ENCODE measurements at places on chromosomes 7 and 10. TPM values are rescaled to one million over a fixed set of nuclear protein-coding genes. Genes with fewer than 3 reads are reported as not detected.

DNA sequence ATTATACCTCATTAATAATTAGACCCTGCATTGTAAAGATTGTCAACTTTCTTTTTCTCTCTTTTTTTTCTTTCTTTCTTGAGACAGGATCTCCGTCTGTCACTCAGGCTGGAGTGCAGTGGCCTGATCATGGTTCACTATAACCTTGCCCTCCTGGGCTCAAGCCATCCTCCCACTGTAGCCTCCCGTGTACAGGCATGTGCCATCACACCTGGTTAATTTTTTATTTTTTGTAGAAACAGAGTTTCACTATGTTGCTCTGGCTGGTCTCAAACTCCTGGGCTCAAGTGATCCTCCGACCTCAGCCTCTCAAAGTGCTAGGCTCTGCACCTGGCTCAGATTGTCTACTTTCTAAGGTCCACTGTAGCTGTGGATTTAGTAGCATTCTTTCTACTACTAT, 50.7 kb downstream of the MDFIC start:
- no peak overlapping the region for H3K27ac ChIP-seq
- peaks cover 10% of the 10 kb centered on the region for H3K4me1 ChIP-seq
- no peaks in the 10 kb centered on the region for H3K36me3 ChIP-seq
- no peak overlapping the region for H3K4me3 ChIP-seq
- no peak for DNase-seq

DNA sequence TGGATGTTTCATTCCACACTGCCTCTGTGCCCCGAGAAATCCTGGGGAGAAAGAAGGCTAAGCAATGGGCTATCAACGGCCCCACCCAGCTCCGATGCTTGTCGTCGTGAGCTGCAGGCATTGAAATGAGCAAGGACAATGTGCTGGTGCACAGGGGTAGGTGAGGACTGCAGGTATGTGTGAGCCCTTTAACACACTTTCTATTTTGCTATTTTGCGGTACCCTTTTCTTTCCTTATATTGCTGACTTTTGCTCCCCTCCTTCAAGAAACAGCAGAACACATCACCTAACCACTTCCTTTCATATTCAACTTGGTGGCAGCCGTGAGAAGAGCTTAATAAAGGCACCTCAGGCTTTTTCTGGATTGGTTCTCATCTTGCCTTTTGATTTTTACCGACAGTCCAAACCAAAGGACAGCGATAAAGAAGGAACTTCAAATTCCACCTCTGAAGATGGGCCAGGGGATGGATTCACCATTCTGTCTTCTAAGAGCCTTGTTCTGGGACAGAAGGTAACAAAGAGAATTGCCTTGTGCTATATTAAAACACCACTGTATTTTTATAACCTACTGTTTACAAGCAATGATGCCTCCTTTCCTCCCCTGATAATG, 39.2 kb downstream of the AIFM2 start:
- H3K27ac ChIP-seq: no peak overlapping the region
- peaks cover 29% of the 10 kb centered on the region for H3K36me3 ChIP-seq
- H3K4me1 ChIP-seq: no peaks in the 10 kb centered on the region
- no peaks in the 10 kb centered on the region for H3K27me3 ChIP-seq
- H3K4me3 ChIP-seq: no peak overlapping the region

GRCh38 chr10:58164517-58164916, 103.2 kb downstream of the IPMK start:
- no peak overlapping the region for H3K27ac ChIP-seq
- DNase-seq: no peak
- no peaks in the 10 kb centered on the region for H3K36me3 ChIP-seq

DNA sequence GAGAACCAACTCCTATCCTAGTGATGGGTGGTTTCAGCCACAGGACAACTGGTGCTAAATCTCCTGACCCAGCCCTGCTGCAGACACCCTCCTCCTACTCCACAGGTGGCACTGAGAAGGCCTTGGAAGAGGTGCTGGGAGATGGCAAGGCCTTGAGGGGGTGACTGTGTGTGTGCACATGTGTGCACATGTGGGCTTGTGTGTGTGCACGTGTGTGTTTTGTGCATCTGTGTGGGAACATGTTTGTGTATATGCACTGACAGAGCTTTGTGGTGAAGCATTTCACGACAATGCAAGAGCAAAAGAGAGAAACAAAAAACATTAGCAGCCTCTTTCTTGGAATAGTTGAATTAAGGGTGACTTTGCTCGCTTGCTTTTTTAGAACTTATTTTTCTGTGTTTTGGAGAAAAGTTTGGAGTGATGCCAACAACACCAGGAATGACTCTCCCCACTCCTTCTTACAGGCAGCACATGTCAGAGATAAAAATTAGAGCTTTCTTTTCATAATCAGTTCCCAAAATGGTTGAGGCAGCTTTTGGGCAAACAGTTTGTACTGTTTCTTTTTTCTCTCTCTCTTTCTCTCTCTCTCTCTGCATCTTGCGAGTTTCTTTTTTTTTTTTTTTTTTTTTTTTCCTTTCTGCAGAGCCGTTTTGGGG, 69.5 kb downstream of the SEC61G start:
- no peak overlapping the region for H3K4me3 ChIP-seq
- H3K4me1 ChIP-seq: no peaks in the 10 kb centered on the region
- no peak overlapping the region for H3K27ac ChIP-seq
- H3K27me3 ChIP-seq: no peaks in the 10 kb centered on the region
- no peak for DNase-seq
- H3K36me3 ChIP-seq: no peaks in the 10 kb centered on the region

DNA sequence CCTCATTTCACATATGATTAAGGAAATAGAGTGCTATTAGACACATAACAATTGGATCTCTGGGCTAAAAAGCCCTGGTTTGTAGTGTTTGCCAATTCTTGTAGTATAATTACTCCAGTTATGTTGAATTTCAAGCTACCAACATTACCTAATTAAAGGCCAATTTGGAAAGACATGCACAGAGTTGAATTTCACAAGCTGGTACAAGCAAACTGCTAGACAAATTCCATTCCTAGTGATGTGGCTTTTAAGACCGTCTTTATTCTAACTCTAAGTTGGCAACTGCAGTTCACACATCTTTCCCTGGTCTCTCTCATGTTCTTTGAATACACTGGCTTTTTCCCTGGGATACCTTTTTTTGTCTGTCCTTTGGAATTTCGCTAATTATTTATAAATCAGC, 384.1 kb upstream of the CNTNAP2 start:
- no peak overlapping the region for H3K4me3 ChIP-seq
- H3K36me3 ChIP-seq: no peaks in the 10 kb centered on the region
- DNase-seq: no peak
- H3K4me1 ChIP-seq: no peaks in the 10 kb centered on the region
- no peak overlapping the region for H3K27ac ChIP-seq

GRCh38 chr10:51090190-51090589, 15.9 kb downstream of the PRKG1 start:
- H3K27me3 ChIP-seq: no peaks in the 10 kb centered on the region
- no peak overlapping the region for H3K27ac ChIP-seq
- no peaks in the 10 kb centered on the region for H3K4me1 ChIP-seq
- no peak overlapping the region for H3K4me3 ChIP-seq
- H3K36me3 ChIP-seq: no peaks in the 10 kb centered on the region

- no peaks in the 10 kb centered on the region for H3K4me1 ChIP-seq
- H3K27me3 ChIP-seq: no peaks in the 10 kb centered on the region
- H3K27ac ChIP-seq: no peak overlapping the region
- DNase-seq: no peak
These were observed 20.2 kb downstream of the TOMM7 start for GRCh38 chr7:22802426-22802825.

DNA sequence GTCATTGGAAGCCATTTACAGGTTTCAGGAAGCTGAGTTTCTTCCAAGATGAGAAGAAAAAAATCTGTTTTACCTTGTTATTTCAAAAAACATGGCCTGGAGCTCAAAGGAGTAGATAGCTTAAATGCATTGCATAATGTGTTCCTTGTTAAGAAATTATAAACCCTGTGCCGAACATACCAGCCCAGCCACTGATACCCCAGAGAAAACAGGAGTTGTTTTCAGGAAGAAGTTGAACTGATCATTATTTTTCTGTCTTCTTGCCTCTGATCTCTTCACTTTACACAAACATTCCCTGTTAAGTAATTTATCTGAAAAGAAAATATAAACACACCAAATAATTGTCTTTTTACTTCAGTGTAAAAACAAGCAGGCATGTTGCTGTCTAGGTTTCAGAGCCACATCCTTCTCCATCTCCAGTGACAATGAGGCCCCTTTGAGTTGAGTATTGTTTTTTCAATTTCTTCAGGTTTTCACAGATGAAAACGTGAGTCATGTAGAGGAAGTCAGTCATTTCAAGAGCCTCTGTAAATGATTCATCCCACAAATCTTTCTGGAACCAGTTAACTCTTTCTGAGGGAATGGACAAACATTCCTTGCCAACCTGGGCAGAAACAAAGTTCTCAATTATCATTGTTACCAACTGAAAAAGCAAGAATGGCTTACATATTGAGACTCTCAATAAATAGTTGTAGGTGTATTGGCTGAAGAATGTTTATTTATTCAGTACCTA, 244.2 kb downstream of the IPMK start:
- H3K4me1 ChIP-seq: peaks cover 6% of the 10 kb centered on the region
- H3K36me3 ChIP-seq: no peaks in the 10 kb centered on the region
- DNase-seq: peak; percentile 90
- no peaks in the 10 kb centered on the region for H3K27me3 ChIP-seq
- H3K4me3 ChIP-seq: no peak overlapping the region
- H3K27ac ChIP-seq: peak overlapping the region; percentile 88

GRCh38 chr10:131119626-131120355, 191.7 kb downstream of the TCERG1L start:
- no peak overlapping the region for H3K27ac ChIP-seq
- DNase-seq: no peak
- no peak overlapping the region for H3K4me3 ChIP-seq
- no peaks in the 10 kb centered on the region for H3K36me3 ChIP-seq
- no peaks in the 10 kb centered on the region for H3K27me3 ChIP-seq
- no peaks in the 10 kb centered on the region for H3K4me1 ChIP-seq

DNA sequence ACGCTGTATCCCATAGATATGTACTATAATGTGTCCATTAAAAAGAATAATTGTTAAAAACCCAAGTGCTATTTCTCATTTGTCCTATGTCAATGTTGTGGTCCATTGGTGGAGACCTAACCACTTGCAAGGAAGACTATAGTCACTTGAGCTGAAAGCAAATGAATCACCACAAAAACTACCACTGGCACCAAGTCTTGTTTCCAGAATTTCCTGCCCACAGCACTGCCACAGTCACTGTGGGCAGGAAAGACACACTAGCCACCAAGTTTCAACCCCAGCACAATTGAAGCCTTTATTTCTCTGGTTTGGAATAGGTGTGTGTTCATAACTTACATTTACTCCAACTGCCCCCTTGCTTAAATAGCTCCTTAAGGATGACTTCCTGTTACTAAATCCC, 12.4 kb downstream of the DIP2C start:
- H3K4me3 ChIP-seq: no peak overlapping the region
- peaks cover 14% of the 10 kb centered on the region for H3K4me1 ChIP-seq
- H3K27ac ChIP-seq: no peak overlapping the region

DNA sequence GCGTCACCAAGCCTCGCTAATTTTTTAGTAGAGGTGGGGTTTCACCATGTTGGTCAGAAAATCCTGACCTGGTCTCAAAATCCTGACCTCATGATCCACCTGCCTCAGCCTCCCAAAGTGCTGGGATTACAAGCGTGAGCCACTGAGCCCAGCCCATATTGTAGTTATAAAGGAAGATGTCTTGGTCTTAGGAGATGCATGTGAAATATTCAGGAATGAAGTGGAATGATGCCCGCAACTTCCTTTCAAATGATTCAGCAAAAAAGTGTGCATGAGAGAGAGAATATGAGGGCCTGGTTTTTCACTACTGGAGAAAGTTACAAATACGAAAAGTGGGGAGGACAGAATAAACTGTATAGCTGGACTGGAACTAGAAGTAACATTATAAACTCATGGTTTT, 15.9 kb downstream of the TMEM209 start:
- no peak overlapping the region for H3K27ac ChIP-seq
- no peaks in the 10 kb centered on the region for H3K4me1 ChIP-seq
- H3K27me3 ChIP-seq: no peaks in the 10 kb centered on the region
- H3K36me3 ChIP-seq: peaks cover 10% of the 10 kb centered on the region
- no peak overlapping the region for H3K4me3 ChIP-seq

GRCh38 chr10:10612151-10612550, 405.5 kb upstream of the CELF2 start:
- DNase-seq: no peak
- H3K27ac ChIP-seq: no peak overlapping the region
- H3K4me3 ChIP-seq: no peak overlapping the region

DNA sequence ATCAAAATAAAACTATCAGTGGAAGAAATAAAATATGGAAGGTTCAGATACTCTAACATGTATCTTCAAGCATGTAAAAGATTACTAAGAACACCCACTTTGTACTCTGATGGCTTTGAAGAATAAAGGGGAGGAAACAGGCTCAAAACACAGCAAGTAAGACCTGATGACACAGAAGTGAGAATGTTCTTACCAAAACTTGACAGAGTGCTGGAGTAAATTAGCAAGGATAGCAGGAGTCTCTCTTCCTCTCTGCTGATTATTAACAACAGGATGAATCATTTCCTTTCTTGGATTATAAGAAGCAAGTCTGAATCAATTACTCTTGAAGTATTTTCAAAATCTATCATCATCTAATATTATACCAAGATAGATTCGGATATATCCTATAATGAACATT, 47.5 kb downstream of the GLI3 start:
- no peaks in the 10 kb centered on the region for H3K36me3 ChIP-seq
- H3K4me3 ChIP-seq: no peak overlapping the region
- peak; percentile 38 for DNase-seq

- no peak for DNase-seq
- no peaks in the 10 kb centered on the region for H3K36me3 ChIP-seq
- no peaks in the 10 kb centered on the region for H3K4me1 ChIP-seq
- no peak overlapping the region for H3K4me3 ChIP-seq
These were observed 60.3 kb downstream of the PRKAR2B start for GRCh38 chr7:107104801-107105200.

DNA sequence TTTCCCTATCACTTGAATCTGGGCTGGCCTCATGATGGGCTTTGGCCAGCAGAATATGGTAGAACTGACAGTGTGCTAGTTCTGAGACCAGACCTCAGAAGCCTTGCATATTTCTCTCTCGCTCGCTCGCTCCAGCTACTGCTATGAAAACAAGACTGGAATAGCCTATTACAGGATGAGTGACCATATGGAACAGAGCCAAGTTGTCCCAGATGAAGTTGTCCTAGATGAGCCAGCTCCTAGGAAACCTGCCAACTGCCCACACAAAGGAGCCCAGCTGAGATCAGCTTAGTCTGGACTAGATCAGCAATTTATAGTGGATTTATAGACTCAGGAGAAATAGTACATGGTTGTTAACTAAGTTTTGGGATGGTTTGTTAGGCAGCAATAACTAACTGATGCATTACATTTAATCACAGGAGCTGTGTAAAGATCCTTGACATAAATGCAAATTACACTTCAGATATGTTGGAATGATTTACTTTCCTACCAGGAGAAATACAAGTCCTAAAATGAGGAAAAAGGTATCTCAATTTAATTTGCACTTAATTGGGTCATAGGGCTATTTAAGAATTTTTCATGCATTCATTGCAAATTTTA, 6.8 kb upstream of the HECW1 start:
- no peaks in the 10 kb centered on the region for H3K4me1 ChIP-seq
- H3K36me3 ChIP-seq: no peaks in the 10 kb centered on the region
- no peak overlapping the region for H3K4me3 ChIP-seq
- DNase-seq: peak; percentile 15
- H3K27me3 ChIP-seq: peaks cover 9% of the 10 kb centered on the region

Gene GRID2IP
- not detected for total RNA-seq

Gene AP5Z1
- 9.2 TPM for total RNA-seq

Gene FRMD4A
- 27.5 TPM for total RNA-seq

Gene ZNF425
- total RNA-seq: 2.8 TPM

Gene SAP25
- total RNA-seq: not detected

Gene ZFAND2A
- 9.4 TPM for total RNA-seq

Gene ADARB2
- not detected for total RNA-seq

Gene EEF1AKMT2
- total RNA-seq: 22.8 TPM

Gene CC2D2B
- total RNA-seq: not detected

Gene ELOVL3
- total RNA-seq: 0.28 TPM

Gene LRRN3
- total RNA-seq: 15.2 TPM
